Sigmoid colon (tissue), 7 donors: ENCODE measurements at places on chromosomes 5 and 9. TPM values are rescaled to one million over a fixed set of nuclear protein-coding genes. Genes with fewer than 3 reads are reported as not detected.

- no peak overlapping the region for H3K4me3 ChIP-seq
- H3K27me3 ChIP-seq = no peaks in the 10 kb centered on the region
- peak overlapping the region; percentile 86 for H3K27ac ChIP-seq
- no peak for DNase-seq
- H3K36me3 ChIP-seq = peaks cover 10% of the 10 kb centered on the region
- H3K4me1 ChIP-seq = no peaks in the 10 kb centered on the region
Measured at GRCh38 chr9:36150574-36151315, 14.2 kb downstream of the GLIPR2 start.

GRCh38 chr9:134826336-134827285, 54.0 kb upstream of the FCN2 start:
- H3K4me3 ChIP-seq = no peak overlapping the region
- no peak overlapping the region for H3K27ac ChIP-seq
- no peaks in the 10 kb centered on the region for H3K27me3 ChIP-seq
- peaks cover 87% of the 10 kb centered on the region for H3K36me3 ChIP-seq
- no peak for DNase-seq

The CKMT2 gene
- total RNA-seq = 2.9 TPM

DNA sequence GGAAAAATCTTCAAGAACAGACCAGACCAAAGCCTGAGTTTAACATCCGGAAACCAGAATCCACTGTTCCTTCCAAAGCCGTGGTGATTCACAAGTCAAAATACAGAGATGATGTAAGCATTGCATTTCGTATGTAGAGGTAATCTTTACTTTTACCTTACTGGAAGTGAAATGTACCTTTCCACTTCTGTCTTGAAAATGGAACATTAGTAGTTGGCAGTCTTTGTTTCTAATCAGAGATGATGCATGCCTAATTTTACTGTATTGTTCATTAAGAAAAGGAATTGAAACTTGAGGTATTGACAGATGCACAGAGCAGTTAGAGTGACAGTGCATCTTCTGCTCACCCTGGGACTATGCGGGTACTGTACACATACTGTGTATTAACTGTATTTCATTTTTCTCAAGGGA, 34.6 kb downstream of the HABP4 start:
- H3K4me3 ChIP-seq = no peak overlapping the region
- no peak overlapping the region for H3K27ac ChIP-seq
- peaks cover 24% of the 10 kb centered on the region for H3K4me1 ChIP-seq
- H3K27me3 ChIP-seq = no peaks in the 10 kb centered on the region

GRCh38 chr9:96279932-96280331, 22.0 kb downstream of the HSD17B3 start:
- no peaks in the 10 kb centered on the region for H3K4me1 ChIP-seq
- no peak overlapping the region for H3K27ac ChIP-seq
- H3K4me3 ChIP-seq = no peak overlapping the region
- no peak for DNase-seq

DNA sequence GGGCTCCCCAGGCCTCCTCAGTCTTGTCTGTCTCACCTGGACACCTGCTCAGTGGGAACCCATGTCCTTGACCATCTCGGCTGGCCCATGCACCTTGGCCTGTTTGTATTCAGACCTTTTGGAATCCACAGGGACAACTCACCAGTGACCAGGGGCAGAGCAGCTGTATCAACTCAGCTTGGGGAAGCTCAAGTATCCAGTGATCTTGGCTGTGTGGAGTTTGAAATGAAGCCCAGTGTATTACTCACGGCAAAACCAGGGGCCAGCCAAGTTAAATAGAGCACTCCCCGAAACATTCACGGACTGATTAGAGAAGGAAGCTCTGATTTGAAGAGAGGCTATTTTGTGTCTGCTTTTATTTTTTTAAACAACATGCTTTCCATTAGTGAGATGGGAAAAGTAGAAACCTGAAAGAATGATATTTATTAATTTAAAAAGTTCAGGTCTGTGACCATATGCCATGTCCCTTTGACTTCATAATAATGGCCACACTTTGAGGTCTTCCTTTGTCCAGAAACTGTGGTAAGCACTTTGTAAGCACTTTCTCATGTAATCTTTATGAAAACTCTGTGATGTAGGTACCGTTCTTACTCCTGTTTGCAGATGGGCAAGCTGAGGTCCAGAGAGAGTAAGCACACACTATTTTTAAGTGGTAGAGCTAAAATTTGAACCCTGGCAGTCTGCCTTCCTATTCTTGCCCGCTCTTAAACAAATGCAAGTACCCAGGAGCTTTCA, 656.5 kb downstream of the BNC2 start:
- H3K4me1 ChIP-seq = no peaks in the 10 kb centered on the region
- peak; percentile 89 for DNase-seq
- H3K27me3 ChIP-seq = no peaks in the 10 kb centered on the region
